ENCODE measurements at places on chromosomes 2 and 18.

- no peak for DNase-seq
Observed at GRCh38 chr2:104944495-104944894, 90.6 kb downstream of the POU3F3 start.

- no peak for DNase-seq
Observed at GRCh38 chr2:145715601-145716000, 1195.7 kb upstream of the ZEB2 start.

- no peak for DNase-seq
Observed at GRCh38 chr2:10375570-10376281, 72.4 kb downstream of the ODC1 start.

DNA sequence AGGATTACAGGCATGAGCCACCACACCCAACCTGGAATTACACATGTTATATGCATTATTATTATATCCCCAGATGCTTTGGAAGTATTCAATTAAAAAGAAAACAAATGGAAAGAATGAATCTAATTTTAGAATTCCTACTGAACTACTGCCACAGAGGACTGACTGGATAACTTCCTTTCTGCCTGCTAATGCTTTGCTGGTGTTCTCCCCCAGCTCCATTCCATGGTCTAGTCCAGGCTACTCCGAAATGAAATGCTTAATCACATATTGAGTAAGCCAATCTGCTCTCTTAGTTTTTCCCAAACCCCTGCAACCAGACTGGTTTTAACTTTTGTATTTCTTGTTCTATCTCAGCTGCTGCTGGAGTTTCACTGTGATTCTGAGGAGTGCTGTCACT, 519.1 kb downstream of the SOX11 start:
- DNase-seq = no peak

DNA sequence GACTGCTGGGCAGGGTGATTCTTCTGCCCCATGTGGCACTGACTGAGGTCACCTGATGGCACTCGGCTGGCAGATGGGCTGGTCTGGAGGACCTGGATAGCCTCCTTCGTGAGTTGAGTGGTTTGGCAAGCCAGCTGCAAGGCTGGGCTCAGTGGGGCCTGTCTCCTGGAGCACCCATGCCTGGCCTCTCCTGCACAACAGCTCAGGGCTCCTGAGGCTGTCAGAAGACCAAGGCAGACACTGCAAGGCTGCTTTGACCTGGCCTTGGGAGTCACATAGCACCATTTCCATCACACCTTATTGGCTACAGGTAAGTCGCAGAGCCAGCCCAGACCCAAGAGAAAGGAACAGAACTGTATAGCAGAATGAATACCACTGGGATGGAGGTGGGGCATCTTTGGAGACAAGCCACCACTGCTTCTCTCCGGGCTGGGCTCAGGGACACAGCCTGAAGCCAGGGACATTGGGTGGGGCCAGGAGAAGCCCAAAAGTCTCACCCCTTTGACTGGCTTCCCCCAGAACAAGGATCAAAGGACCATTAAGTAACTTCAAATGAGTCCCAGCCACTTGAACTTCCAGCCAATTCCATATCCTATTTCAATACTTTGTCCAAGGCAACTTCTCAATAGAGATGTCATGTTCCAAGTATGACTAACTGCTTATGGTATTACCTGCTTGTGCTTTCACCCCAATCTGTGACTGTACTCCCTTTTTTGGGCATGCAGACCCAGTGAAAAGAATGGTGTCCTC, 156.3 kb downstream of the CABLES1 start:
- no peak for DNase-seq

Data from activated T-cell treated with anti-CD3 and anti-CD28 coated beads for 4 hours (primary cell).